ENCODE measurements at places on chromosomes 6 and 20.

DNA sequence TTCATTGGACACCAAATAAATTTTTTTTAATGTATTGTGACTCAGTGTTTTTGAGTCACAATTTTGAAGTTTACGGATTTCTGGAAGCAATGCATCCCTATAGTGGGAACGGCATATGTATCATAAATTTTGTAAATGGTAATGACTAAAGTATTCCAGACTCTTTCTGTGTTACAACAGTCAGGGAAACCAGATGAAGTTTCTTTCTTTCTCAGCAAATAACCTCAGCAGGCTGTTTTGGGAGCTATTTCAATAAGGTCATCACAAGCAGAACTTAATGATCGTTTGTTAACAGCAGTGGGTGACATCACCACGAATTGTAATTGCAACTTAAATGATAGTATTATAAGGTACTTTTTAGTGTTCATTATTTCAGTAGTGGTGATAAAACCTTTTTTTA lies 52.0 kb downstream of the HIVEP1 start:
- no peak for DNase-seq

GRCh38 chr6:46525583-46525982 lies 34.3 kb upstream of the RCAN2 start:
- DNase-seq = no peak

GRCh38 chr6:10569392-10570127 lies 48.4 kb downstream of the GCNT2 start:
- no peak for DNase-seq

- no peak for DNase-seq
These were observed 8.8 kb downstream of the THBS2 start for GRCh38 chr6:169244684-169245383.

GRCh38 chr20:37314617-37315016 lies 25.2 kb downstream of the MANBAL start:
- no peak for DNase-seq

DNA sequence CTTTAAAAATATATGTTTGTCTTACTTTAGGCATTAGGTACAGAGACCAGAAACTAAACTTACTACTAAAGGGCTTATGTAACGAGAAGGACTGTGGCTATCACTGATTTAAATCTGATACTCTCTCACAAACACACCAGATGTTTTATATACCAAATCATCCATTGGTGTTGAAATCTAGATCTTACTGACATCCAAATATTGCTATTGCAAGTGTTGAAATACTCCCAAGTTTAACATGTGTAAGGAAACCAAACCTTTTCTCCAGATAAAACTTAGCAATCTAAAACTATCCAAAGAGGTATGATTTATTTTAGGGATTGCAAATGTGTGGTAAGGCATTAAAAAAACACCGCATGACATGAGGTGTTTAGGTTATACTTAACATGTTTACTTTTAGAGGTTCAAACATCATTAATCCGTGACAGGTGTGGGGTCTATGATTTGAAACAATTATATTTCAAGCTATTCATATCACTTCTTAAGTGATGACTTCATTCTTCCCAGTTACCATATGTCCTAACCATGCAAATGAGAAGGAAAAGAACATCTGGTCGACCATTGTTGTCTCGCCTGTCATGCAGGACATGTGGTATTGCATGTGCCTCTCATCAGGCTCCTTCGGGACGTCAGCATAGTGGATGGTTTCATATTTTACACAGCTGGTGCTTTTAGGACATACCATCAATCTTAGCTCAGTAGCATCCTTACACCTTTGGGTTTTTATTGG lies 168.3 kb upstream of the SPACA1 start:
- no peak for DNase-seq

GRCh38 chr6:3247255-3248146 lies 11.2 kb upstream of the PSMG4 start:
- DNase-seq = no peak

DNA sequence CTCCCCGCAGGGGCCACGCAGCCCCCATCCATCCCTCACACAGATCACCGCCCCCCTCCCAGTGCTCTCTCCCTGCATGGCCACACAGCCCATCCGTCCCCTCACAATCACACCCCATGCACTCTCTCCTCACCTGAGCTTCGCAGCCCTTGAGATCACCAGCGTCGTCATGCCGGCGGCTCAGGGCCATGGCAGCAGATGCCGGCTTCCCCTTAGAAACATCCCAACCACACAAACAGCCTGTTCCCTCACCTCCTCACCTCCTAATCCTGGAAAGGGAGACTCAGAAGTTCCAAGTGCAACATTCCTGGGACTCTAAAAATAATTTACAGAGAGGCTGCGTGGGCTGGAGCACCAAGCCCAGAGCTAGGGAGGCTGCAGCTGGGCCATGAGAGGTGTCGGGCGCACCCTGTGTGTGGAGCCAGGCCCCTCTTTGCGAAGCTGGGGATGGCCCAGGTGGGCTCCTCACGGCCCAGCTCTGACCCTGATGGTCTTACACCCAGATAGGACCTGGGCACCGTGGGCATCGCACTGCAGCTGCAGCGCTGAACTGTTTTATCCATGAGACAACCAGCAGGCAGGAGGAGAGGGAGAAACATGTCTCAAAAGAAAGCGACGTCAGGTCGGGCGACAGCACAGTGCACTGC lies 125.3 kb downstream of the DLL1 start:
- DNase-seq = no peak

DNA sequence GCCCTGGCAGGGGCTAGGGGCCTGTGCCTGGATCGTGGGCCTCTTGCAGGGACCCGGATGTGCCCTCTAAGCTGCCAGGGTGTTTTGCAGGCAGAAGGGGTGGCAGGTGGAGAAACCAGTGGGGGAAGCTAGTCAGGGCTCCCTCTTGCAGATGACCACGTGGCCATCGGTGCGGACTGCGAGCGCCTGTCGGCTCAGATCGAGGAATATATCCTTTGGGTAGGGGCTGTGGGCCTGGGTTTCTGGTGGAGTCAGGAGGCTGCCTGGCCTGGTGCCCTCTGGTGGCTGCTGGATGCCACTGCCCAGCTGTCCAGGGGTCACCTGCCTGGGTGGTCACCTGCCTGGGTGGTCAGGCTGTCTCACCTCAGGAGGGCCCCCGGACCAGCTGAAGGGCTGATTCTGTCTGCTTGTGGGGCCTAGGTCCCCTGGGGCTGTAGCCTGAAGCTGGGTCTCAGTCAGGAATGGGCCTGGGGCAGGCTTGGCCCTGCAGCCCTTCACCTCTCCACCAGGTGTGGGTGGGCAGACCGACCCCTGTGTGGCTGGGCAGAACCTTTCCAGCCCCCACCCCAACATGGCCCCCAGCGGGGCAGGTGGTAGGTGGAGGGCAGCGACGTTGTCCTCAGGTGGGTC lies 6.7 kb downstream of the TCEA2 start:
- no peak for DNase-seq

DNA sequence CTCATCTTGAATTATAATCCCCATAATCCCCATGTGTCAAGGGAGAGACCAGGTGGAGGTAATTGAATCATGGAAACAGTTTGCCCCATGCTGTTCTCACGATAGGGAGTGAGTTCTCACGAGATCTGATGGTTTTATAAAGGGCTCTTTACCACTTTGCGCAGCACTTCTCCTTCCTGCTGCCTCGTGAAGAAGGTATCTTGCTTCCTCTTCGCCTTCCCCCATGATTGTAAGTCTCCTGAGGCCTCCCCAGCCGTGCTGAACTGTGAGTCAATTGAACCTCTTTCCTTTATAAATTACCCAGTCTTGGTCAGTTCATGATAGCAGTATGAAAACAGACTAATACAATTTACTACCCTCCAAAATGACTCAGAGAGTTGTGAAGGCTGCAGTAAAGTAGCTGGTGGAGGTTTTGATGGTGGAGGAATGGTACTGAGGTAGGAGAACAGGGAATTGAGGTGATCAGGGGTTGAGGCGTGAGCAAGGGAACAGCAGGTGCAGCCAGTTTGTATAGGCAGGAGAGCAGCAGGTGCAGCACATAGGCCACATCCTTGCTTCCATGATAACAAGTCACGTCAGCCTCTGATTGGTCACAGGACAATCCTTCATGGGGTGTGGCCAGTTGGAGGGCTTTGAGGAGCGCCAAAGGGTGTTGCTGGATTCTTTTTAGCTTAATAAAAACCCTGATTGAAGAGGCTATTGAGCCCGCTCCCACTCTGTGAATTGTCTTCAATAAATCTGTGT lies 150.0 kb downstream of the CDC5L start:
- no peak for DNase-seq
